RPMI7951 (cell line): ENCODE measurements at places on chromosomes 6 and 20. TPM values are rescaled to one million over a fixed set of nuclear protein-coding genes. Genes with fewer than 3 reads are reported as not detected.

- no peak for DNase-seq
These were observed 8.3 kb upstream of the TNXB start for GRCh38 chr6:32117461-32117860.

DNA sequence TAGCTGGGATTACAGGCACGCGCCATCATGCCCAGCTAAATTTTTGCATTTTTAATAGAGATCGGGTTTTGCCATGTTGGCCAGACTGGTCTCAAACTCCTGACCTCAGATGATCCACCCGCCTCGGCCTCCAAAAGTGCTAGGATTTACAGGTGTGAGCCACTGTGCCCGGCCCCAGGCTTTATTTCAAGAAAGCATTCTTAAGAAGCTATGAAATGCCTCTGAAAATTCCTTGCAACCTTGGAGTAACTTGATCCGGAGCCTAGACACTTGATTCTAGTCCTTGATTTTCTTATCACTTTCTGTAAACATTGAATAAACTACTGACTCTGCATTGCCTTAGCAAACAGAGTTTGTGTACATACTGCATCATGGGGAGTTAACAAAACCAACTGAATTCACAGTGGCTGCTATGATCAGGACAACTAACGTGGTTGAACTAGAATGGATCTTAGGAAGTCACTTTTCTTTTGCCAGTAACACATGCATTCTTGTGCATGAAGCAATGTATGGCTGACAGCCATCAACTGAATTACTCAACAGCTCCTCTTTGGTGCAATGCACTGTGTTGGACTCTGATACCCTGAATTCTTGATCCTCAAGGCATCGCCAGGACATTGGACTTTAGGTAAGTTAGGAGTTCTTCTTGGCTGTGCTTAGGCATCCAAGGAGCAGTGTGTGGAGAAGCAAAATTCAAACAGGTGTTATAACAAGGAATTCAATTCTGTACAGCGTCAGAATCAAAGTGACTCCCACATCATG, 102.8 kb upstream of the TMEM170B start:
- DNase-seq, result peak; percentile 45

DNA sequence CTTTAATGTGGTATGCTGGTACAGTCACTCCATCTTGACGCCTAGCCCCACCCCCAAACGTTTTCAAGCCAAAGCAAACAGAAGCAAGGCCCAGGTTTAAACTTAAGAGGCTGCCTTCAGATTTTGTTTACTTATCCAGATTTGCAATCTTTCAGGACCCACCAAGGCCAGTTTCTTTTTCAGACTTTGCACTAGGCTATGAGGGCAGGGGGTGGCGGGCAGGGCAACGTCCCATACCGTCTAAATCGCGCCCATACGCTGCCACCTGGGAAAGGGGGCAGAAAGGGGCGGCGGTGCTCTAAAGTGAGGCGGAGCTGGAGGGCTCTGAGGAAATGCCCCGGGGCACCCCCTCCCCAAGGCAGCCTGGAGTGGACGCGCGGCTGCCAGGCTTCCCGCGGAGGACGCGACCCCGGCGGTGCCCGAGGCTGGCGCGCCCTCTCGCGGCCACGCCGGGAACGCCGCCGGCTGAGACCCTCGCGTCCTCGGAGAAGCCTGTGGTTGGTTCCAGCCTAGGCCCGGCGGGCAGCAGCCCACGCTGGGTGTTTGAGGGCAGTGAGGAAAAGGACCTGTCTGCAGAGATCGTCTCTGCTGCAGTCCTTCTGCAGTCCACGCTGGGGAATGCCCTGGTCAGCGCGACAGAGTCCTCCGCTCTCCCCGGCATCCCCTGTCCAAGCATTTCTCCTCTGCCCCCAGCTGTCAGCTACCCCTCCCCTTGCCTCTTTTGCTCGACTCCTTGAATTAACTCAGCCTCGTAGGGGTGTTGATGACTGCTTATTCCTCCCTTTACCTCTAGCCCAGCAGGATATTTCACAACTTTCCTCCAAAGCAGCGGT, 129.2 kb upstream of the PRND start:
- DNase-seq, result peak; percentile 75

DNA sequence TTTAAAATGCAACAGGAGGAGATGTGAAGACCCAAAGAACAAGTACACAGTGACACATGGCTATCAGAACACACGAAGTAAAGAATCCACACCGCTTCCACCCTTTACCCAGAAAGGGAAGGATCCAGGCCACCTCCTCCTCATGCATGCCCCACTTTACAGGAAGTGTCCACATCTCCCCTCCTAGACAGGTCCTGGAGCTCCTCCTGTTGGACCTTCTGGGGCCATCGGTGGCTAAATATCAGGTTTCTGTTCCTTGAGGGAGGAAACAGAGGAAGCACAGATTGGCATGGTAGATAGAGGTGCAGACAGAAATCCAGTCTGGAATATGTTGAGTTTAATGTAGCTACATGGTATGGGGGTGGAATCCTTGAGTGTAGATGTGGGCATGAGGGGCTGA, 10.9 kb downstream of the NINL start:
- peak; percentile 44 for DNase-seq

- peak; percentile 72 for DNase-seq
These were observed 84.9 kb upstream of the TGM3 start for GRCh38 chr20:2210646-2211552.

DNA sequence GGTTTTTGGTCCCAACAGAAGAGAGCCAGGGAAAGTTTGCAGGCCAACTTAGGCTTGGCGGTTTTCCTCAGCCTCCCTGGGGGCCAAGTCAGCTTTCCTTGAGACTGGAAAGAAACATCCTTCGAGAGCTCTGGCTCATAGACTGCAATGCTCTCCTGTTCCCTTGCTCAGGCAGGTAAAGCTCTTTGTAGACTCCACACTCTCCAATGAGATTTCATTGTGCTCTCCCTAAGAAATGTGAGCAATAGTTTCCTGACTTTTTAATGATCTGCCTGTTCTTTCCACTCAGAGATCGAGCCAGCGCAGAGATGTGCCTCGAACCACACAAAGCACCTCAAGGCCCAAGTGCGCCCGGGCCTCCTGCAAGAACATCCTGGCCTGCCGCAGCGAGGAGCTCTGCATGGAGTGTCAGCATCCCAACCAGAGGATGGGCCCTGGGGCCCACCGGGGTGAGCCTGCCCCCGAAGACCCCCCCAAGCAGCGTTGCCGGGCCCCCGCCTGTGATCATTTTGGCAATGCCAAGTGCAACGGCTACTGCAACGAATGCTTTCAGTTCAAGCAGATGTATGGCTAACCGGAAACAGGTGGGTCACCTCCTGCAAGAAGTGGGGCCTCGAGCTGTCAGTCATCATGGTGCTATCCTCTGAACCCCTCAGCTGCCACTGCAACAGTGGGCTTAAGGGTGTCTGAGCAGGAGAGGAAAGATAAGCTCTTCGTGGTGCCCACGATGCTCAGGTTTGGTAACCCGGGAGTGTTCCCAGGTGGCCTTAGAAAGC, 13.9 kb downstream of the TNFAIP3 start:
- DNase-seq, result no peak

DNA sequence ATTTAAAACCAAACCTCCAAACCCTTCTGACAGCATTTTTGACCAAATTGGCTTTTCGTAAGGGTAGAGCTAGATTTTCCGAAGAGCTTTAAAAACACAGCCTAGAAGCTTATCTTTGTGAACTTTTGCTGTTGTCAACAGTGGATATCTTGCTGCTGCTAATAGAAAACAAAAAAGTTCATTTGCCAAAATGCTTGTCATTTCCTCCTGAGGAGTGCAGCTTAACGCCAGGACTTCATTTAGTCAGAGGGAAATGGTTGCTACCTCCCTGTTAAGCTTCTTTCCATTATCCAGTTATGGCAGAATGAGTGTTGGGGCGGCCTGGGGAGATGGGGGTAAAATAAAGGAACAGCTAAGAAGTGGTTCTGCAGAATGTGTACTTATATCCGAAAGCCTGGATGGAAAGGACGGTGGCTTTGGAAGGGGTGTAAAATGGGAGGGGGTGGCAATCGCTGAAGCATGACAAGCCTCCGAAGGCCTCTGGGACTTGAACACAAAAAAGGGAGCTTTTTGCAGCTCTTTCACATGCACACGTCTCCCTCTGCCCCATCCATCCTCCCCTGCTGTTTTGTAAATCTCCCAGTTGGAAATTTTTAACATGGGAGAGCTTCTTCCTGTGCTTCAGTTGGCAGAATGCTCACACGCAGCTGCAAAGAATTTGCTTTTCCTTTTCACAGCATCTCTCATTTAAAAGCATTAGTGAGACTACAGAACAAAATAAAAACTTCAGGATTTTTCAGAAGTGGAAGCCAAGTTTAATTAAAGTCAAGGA, 22.5 kb downstream of the JARID2 start:
- DNase-seq, result no peak

DNA sequence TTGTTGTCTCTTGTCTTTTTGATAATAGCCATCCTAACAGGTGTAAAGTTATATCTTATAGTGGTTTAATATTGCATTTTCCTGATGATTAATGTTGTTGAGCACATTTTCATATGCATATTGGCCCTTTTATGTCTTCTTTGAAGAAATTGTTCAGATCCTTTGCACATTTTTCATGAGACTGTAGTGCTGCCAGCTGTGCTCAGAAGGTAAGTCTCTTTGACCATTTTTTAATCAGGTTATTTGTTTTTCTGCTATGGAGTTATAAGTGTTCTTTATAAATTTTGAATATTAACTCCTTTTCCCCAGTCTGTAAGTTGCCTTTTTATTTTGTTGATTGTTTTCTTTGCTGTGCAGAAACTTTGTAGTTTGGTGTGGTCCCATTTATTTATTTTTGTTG, 55.8 kb upstream of the ZNF184 start:
- DNase-seq, result no peak

GRCh38 chr6:108799791-108800190, 48.4 kb upstream of the ARMC2 start:
- no peak for DNase-seq

DNA sequence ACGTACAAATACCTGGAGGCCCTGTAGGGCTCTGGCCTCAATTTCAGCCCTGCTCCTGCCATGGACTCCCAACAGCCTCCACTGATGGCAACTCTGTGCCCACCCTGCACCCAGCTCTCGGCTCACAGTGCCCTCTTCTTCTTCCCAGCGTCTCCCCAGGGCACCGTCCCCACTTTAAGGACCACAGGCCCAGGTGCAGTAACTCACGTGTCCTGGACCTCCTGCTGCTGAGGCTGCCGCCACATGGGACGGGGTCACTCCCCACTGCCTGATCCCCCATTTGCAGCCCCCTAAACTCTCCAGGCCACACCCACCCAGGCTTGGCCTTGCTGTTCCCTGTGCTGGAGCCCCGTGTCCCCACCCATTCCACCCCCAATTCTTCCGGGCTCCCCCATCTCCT, 223.4 kb downstream of the PREX1 start:
- DNase-seq, result no peak

- peak; percentile 76 for DNase-seq
These were observed 37.7 kb downstream of the KCNQ2 start for GRCh38 chr20:63434599-63435378.

DNA sequence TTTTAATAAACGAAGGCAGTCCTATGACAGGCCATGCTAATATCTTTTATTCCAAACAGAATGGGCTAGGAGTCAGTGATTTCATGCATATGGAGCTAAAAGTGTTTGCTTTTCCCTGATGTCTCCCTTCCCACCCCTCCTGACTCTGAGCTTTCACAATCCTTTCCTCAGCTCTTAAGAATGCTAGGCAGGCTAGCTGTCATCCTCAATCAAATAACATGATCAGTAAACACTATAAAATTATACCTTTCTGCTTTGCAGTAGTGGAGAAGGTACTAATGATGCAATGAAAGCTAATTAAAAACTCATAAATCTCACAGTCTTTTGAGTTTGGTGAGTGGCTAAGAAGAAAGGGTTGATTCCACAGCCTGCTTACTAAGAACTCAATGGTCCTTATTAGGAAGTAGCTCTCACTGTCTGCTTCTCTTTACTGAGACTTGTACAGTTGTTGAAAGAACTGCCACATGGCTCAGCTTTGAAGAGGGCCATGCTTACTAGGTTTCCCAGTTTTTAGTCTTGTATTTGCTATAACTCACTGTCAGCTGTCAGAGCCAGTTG, 250.9 kb upstream of the JAG1 start:
- no peak for DNase-seq

DNA sequence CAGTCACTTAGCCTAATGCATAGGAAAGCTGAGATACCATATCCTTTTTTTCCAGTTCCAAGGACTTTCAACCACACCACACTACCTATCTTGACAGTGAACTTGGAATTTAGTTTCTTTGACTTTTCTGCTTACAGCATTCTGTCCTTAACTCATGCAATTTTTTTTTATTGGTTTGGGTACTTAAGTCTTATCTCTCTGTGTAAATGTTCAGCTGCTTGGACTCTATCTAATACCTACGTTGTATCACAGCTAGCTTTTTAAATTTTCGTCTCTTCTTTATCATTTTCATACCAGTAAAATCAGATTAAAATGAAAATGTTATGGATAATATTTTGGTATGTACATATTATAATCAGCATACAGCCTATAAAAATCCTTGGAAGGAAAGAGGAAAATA, 106.9 kb upstream of the ADGRF1 start:
- DNase-seq, result no peak

DNA sequence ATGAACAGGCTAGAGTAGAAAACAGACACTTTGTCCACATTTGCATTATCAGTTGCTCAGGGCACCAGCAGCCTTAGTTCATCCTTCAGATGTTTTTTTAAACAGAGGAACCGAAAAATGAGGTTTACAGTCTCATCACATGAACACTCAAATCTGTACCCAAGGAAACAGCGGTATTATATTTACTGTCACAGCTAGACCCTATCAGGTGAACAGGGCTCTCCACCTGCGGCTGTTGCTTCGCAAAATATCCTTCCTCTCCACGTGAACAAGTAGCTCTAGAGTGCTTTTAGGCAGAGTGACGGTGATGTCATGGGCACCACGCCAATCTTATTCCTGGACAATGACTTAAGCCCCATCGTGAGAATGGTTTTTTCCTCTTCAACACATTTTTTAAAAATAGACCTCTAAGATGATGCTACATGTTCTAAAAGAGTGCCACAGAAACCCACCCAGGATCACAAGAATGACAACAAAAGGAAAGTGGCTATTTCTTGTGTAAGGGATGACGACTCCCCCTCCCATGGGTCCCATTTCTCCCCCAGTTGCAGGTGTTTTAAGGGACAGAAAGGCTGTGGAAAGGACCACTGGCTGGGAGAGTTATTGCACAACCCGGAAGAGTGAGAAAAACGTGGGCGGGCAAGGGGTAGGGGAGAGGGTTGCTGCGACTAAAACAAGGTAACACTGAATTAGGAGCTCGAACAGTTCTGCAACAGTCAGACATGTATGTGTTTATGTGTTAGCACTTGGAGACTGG, 77.7 kb downstream of the EFHC1 start:
- no peak for DNase-seq

GRCh38 chr20:50170549-50171220, 17.2 kb upstream of the PEDS1 start:
- DNase-seq, result no peak

Gene PSMB9
- total RNA-seq, result 174 and 201 TPM in 2 replicates

Gene SAMD10
- 1.6 and 1.9 TPM in 2 replicates for total RNA-seq

Gene SLC17A9
- total RNA-seq, result 4.8 and 6.3 TPM in 2 replicates
